Activated CD8-positive, alpha-beta memory T cell treated with anti-CD3 and anti-CD28 coated beads, Interleukin-2, amount 10 ng/mL, durations not matched to agents 7 days and 5 days (primary cell): ENCODE measurements at places on chromosomes 7 and 10. TPM values are rescaled to one million over a fixed set of nuclear protein-coding genes. Genes with fewer than 3 reads are reported as not detected.
A peak's percentile ranks its signal among the peaks of the same experiment; 100 is the strongest.

CPA4 gene
- not detected for total RNA-seq

GRM8 gene
- not detected for total RNA-seq

FFAR4 gene
- not detected for total RNA-seq

PRKG1 gene
- total RNA-seq: not detected

WASHC2C gene
- 31.3 TPM for total RNA-seq

CPN1 gene
- total RNA-seq: not detected

DNA sequence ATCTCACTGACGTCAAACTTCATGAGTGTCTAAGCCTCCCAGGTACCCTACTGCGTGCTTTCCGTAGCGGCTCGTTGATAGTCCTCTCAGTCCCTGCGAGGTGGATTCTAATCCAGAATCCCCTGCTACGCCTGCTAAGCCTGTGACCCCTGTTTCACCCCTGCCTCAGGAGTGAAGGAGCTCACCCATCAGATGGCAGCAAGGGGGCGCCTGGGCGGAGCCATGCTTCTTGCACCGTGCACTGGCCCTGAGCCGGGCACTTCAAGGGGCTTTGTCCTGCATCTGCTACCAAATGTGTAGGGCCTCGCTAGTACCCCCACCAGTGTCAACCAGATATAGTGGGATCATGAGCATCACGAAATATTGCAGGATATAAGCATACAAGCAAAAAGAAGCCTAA is 918 bp upstream of the STRA8 start:
- H3K36me3 ChIP-seq: no peaks in the 10 kb centered on the region
- DNase-seq: no peak
- H3K4me1 ChIP-seq: peaks cover 7% of the 10 kb centered on the region
- no peaks in the 10 kb centered on the region for H3K27me3 ChIP-seq
- no peak overlapping the region for H3K27ac ChIP-seq

DNA sequence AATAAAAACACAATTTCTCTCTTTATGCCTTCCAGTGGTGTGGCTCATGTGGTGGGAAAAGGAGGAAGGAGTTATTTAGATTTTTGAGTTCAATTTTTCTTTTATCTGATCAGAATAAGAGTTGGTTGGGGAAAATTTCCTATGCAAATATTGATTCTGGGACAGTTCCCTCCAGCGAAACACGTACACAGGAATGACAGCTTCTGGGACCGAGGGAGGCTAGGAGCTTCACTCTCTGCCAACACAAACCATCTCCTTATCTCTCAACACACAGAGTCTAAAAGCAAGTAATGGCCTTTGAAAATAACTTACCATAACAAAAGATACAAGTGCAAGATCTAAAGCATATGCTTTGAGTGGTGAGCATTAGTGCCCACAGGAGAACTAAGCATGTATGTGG is 122.7 kb downstream of the RAPGEF5 start:
- no peak for DNase-seq
- H3K4me3 ChIP-seq: no peak overlapping the region
- H3K27ac ChIP-seq: no peak overlapping the region
- peaks cover 34% of the 10 kb centered on the region for H3K27me3 ChIP-seq
- no peaks in the 10 kb centered on the region for H3K4me1 ChIP-seq
- no peaks in the 10 kb centered on the region for H3K36me3 ChIP-seq

DNA sequence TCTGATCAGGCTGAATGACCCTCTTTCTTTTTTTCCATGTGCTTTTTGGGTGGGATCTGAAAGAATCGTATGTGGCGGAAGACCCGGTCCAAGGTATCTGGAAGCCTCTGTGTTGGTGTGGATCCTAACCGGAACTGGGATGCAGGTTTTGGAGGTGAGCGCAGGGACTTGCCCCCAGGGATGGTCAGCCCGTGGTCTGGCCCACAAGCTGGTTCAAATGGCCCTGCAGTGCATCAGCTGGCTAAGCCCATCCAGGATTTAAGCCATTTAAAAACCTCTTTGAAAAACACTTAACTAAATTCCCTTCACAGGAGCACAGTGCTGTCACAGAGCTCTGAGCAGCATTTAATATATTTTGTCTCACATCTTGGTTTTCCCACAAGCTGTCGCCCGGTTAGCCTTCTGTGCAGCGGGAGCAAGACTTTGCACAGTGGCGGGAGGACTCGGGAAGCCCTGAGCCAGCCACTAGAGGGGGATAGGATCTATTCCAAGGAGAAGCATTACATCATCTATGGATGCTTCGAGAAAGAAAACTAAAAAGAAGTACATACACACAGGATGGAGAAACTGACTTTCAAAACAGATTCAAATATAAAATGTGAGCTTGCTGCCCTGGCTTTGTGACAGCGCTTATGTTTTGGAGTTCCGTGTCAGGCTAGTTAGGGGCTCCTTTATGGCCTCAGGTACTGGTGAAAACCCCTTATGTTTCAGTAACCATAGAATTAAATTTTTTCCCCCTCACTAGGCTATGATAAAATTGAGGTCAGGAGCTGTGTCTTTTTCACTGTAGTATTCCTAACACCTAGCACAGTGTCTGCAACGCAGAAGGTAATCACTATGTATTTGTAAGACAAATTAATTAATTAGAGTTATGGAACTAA is 11.3 kb downstream of the CPA2 start:
- H3K4me3 ChIP-seq: no peak overlapping the region
- no peak for DNase-seq
- no peaks in the 10 kb centered on the region for H3K36me3 ChIP-seq
- no peak overlapping the region for H3K27ac ChIP-seq
- H3K27me3 ChIP-seq: peaks cover 17% of the 10 kb centered on the region

GRCh38 chr10:14698111-14698828 is 76.4 kb downstream of the FAM107B start:
- no peak overlapping the region for H3K4me3 ChIP-seq
- H3K36me3 ChIP-seq: no peaks in the 10 kb centered on the region
- H3K27me3 ChIP-seq: peaks cover 9% of the 10 kb centered on the region
- H3K27ac ChIP-seq: no peak overlapping the region
- H3K4me1 ChIP-seq: no peaks in the 10 kb centered on the region

DNA sequence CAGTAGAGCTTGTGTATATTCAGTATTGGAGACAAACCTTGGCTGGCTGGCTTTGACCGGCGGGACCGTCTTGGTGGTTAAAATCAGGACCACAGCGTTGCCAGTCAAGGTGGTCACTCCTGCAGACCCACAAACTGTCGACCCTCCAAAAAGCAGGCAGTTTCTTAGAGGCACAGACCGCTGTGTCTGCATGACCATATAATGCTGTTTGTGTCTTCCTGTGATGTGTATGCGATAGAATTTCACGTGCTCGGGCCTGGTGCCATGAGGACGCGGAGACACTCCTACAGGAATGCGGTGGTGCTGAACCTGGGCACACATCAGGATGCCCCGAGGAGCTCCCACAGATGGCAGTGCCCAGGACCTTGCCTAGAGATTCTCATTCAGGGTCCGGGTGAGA is 34.8 kb downstream of the BNIP3 start:
- DNase-seq: no peak
- H3K27ac ChIP-seq: no peak overlapping the region
- no peaks in the 10 kb centered on the region for H3K27me3 ChIP-seq
- peaks cover 66% of the 10 kb centered on the region for H3K36me3 ChIP-seq

GRCh38 chr7:34075523-34076370 is 170.4 kb downstream of the BMPER start:
- no peak for DNase-seq
- no peaks in the 10 kb centered on the region for H3K4me1 ChIP-seq
- H3K27ac ChIP-seq: no peak overlapping the region

- peaks cover 9% of the 10 kb centered on the region for H3K27me3 ChIP-seq
- no peak overlapping the region for H3K4me3 ChIP-seq
- peaks cover 2% of the 10 kb centered on the region for H3K4me1 ChIP-seq
- no peaks in the 10 kb centered on the region for H3K36me3 ChIP-seq
- H3K27ac ChIP-seq: no peak overlapping the region
Measured at GRCh38 chr10:24214762-24215161, 5.8 kb downstream of the KIAA1217 start.

- no peaks in the 10 kb centered on the region for H3K4me1 ChIP-seq
- H3K36me3 ChIP-seq: no peaks in the 10 kb centered on the region
- H3K27ac ChIP-seq: no peak overlapping the region
- H3K4me3 ChIP-seq: no peak overlapping the region
- H3K27me3 ChIP-seq: peaks cover 9% of the 10 kb centered on the region
Measured at GRCh38 chr10:84097787-84098353, 41.4 kb upstream of the GHITM start.

DNA sequence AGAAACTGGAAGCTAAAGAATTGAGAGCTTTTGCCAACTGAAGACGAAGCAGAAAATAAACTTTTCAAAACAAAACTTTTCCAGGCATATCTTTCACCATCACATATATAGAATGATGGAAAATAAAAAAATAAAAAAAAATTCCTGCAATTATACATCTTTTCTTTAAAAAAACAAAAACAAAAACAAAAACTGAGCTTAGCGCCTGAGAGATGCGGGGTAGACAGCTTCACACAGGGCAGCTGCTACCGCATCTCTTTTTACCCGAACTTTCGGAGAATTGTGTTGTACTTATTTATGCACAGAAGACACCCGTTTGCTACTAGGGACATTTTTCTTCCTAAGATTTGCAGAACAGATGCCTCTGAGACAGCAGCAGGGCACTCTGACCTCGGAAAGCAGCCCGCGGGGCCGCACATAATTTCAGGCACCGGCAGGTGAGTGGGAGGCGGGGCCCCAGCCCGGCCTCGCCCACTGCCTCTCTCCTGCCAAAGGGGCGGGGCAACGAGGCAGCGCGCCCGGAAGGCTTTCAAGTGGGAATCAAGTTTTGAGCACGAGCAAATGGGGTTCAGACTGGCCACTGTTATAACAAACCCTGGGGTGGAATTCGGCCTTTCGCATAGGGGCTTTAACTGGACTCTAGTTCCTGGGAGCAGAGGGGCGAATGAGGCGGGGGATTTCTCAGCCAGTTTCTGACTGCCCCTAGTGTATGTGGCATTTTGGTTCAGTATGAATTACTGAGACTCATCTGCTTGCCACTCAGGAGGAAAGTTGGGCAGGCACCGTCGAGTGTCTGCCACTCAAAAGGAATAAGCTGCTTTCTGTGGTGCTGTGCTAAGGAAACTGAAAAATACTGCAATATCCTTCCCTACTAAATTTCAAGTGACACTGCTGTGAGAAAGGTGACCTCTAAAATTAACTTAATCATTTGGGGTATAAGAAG is 18.5 kb upstream of the FAM133B start:
- DNase-seq: no peak
- peak overlapping the region; percentile 30 for H3K27ac ChIP-seq
- H3K4me1 ChIP-seq: peaks cover 32% of the 10 kb centered on the region
- H3K27me3 ChIP-seq: no peaks in the 10 kb centered on the region
- H3K4me3 ChIP-seq: no peak overlapping the region

DNA sequence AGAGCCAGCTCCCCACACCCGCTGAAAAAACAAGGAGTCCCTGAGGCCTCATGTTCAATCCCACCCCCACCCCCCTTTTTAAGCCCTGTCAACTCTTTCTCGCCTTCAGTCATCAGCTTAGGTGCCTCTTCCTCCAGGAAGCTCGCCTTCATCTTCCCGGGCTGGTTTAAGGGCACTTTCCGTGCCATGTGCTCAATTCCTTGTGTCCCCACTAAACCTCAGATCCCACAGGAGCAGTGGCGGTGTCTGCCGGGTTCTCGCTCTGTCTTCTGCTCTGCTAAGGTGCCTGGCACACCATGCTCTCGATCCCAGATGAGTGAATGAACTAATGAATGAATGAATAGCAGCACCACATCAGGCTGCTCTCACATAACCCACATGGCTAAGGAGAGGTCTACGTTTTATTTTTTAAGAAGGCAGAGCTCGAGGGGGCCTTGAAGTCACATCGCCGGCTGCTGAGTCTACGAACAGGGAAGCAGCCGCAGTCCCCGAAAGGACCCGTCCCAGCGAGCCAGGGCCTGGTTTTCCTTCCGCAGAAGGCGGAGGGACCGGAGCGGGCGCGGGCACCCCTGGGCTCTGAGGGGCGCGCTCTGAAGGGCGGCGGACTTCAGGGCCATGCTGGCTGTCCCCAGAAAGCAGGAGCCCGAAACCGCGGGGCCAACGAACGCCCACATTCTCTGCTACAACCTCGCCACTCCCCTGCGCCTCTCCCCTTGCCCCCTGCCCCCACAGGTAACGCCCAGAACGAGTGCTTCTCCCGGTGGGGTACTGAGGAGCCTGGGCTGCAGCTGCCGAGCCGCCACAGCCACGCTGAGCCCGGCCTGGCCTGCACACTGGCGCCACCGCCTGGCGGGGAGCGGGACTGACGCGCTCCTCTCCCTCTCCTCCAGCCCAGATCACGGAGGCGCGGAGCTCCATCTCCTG is 73.4 kb upstream of the KCNMA1 start:
- H3K4me1 ChIP-seq: peaks cover 19% of the 10 kb centered on the region
- H3K4me3 ChIP-seq: peak overlapping the region; percentile 39
- no peak overlapping the region for H3K27ac ChIP-seq
- peaks cover 43% of the 10 kb centered on the region for H3K27me3 ChIP-seq

DNA sequence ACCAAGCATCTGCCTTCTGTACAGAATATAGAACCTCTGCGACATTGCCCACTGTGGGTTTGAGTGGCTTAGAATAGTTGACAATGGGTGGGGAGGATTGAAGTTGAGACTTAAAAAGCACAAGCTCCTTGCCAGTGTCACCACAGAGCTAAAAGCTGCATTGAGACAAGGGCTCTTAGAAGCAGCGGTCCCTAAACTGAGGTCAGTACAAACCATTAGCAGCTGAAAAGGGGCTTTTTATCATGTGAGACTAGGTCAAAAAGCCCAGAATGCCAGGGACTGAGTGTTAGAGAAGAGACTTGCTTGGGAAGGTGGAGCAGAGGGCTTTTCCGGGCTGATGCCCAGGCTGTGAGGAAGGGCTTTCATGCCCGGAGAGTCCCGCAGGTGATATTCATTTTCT is 91.3 kb downstream of the POU6F2 start:
- no peak overlapping the region for H3K27ac ChIP-seq
- no peaks in the 10 kb centered on the region for H3K4me1 ChIP-seq
- H3K27me3 ChIP-seq: peaks cover 3% of the 10 kb centered on the region
- DNase-seq: no peak
- no peaks in the 10 kb centered on the region for H3K36me3 ChIP-seq
- H3K4me3 ChIP-seq: no peak overlapping the region

DNA sequence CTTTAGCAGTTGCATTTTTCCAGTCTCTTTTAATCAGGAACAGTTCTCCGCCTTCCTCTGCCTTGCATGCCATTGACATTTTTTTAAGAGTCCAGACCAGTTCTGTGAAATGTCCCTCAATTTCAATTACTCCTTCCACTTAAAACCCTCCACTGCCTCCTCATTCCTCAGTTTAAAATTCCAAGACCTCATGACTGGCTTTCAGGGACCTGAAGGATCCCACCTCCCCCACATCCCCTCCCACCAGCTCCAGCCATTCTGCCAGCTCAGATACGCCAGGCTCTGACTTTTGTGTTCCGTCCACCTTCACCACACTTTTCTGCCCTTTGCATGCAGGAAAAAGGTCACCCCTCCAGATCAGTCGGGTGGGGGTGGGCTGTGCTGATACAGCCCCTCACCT is 8.7 kb downstream of the TNRC18 start:
- peaks cover 10% of the 10 kb centered on the region for H3K4me1 ChIP-seq
- H3K27me3 ChIP-seq: peaks cover 58% of the 10 kb centered on the region
- no peak overlapping the region for H3K4me3 ChIP-seq
- DNase-seq: no peak
- H3K27ac ChIP-seq: no peak overlapping the region
- H3K36me3 ChIP-seq: no peaks in the 10 kb centered on the region
